ENCODE measurements at places on chromosomes 1 and 21.

DNA sequence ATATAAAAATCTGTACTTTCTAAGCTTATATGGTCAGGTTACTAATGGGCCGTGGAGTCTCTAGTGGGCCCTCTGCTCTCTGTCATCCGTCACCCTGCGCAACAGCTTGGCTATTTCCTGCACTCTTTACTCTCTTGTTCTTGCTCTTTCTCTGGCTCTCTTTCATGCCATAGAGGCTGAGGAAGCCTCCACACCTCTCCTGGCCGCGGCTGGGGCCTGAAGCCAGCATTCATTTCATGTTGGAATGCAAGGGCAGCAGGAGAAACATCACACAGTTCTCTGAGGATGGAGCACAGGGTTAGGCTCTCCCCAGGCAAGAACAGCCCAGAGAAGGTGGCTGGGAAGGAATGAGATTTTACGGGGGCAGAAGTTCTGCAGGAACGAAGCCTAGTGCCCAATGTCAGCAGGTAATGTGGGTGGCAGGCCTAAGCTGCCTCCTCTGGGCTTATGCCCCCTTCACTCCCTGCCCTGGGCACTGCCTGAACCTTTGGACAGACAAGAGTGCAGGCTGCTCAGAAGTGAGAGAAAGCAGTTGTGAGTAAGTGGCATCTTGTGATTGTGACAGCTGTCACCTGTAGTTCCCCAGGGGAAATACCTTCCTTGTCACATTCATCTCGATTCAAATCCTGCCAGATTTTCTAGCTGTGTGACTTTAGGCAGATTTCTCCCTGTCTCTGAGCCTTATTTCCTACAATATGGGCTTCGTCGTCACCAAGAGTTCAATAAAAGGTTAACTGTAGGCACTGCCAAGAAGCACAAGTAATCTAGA, 3.6 kb upstream of the FHAD1 start:
- no peak for DNase-seq

DNA sequence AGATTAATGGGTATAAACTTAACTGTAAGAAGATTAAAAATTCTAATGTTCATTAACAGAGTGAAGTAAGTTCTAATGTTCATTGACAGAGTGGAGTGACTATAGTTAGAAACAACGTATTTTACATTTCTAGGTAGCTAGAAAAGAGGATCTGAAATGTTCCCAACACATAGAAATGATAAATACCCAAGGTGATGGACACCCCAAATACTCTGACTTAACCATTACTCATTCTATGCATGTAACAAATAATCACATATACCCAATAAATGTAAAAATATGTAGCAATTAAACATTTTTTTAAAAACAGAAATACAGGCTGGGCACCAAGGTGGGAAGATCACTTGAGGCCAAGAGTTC, 62.1 kb downstream of the ABL2 start:
- DNase-seq, result no peak

- no peak for DNase-seq
Measured at GRCh38 chr1:156775799-156776198, 8.5 kb downstream of the PRCC start.

DNA sequence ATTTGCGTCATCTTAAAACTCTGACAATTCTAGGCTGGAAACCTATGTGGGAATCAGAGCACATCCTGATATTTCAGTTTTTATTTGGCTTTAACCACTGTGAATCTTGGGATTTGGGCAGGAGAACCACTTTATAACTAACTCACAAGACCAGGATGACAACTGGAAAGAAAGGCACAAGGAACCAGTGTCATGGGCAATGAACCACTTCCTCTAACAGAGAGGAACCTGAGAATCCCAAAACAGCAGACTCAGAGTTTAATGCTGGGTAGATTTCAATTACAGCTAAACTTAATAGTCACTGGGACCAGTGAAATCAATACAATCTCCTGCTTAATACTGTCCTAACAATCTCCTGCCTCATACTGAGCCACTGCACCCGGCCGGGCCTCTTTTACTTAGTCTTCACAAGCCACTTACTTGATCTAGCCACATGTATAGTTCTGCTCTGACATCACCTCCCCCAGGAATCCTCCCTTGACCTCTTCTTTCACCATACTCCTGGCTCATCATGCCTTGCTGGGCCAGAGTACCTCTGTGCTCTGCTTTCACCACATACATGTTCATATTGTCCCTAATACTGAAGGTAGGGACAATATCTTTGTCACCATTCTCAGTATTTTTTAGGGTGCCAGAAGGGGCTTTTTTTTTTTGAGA, 20.2 kb upstream of the SLFNL1 start:
- no peak for DNase-seq

DNA sequence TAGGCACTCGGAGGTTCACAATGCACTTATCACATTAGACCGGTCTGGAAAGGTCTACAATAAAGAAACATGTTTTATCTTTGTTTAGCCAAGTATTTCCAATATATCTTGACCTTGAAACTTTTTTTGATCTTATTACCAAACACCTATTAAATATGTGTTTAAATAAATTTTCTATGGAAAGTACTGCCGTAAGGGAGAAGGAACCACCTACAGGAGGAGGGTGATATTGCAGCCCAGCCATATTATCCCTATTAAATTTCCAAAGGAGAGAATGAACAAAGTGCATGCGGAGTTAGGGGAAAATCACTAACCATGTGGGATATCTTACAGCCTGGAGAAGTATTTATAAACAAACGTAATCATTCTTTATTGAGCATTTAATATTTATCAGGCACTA, 14.5 kb downstream of the BRINP2 start:
- no peak for DNase-seq

DNA sequence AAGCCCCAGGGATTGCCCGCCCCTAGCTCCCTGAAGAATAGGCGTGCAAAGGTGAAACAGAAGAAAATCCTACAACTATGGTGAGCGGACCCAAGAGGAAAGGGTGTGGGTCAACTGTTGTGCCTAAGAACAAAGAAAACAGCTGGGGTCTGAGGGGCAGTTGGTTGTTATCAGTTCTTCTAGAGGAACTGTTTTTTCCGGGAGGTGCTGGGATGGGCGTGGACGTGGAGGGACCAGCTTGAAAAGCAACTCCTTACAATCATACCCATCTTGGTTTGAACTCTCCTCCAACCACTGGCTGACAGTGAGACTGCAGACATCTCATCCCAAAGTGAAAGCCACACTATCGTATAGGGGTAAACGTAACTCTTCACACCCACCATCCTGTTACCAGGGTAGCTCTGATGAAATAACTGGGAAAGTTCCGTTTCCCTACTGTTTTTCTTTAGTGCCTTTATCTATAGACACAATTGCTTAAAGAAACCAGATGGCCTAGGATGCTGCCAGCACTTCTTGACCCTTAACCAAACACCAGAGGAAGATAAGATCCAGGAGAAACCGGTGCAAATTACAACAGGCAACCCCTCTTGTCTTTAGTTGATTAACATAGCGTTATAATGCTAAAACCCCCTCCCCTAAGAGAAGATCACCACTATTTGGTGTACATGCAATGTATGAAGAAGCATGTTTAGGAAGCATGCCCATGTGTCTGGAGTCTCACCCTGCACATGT, 25.6 kb upstream of the FAM89A start:
- DNase-seq, result no peak

DNA sequence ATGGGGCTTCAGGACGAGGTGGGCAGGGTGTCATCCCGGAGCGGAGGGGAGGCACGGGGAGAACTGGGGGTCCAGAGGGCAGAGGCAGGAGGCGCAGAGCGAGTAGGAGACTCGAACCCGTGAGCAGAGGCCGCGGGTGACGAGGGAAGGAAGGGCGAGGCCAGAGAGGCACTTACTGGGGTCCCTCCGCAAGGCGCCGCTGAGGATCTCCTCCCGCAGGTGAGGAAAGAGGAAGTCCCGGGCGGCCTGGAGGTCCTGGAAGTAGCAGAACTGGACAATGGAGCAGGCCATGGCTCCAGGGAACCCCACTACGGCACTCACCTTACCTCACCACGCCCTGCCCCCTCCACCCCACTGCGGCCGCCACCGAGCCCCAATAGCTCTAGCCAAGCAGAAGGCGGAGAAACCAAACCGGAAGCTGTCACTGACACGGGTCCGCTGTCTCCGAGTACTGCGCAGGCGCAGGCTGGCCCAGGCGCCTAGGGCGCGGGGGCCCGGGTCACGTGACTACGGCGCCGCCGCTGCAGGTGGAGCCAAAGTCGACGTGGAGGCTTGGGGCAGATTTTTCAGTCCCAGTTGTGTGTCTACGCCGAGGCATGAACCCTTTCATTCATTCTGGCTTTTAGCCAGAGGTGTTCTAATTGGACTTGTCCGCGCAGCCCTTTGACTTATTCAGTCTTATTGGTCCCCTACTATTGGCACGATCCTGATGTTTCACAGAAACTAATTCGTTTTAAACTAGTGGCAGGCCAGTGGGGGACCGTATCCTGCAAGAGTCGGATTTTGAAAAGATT, at the start of gene RAB3GAP2:
Gene RAB3GAP2 (minus strand): TSS at position 407 of the 794 bp plus-strand sequence. CDS start 116 bp downstream, at position 291.
- DNase-seq, result peak; percentile 81

DNA sequence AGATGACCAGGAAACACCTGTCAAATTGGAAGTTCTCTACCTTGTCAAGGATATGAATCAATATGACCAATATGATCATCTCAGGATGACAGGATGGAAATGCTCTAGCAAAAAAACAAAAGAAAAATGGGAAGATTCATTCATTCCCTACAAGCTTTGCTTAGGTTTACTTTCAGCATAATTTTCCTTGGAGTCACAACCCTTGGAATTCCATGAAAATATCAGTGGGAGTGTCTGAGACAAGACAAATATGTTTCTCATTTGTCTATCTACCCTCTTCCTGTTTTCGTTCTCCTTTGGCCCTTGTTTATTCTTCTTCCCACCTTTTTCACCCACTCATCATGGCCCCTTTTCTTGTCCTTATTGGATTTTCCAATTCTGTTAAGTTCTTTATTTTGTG, 50.6 kb downstream of the COLGALT2 start:
- no peak for DNase-seq

DNA sequence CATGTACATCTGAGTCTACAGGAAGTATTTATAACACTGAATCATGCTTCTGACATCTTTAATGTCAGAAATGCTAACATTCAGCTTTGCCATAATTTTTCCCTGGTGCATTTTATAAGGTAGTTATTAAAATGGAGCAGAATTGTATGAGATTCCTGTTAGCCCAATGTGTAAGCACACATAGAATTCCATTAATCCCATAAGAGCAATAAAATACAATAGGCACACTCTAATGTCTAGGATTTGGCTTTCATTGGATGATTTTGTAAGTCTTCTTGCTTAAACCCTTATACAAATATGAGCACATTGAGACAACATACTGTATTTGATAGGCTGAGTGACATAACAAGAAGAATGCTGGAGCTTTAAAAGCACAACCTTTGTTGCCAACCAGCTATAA, 256.4 kb downstream of the HMCN1 start:
- DNase-seq, result no peak

DNA sequence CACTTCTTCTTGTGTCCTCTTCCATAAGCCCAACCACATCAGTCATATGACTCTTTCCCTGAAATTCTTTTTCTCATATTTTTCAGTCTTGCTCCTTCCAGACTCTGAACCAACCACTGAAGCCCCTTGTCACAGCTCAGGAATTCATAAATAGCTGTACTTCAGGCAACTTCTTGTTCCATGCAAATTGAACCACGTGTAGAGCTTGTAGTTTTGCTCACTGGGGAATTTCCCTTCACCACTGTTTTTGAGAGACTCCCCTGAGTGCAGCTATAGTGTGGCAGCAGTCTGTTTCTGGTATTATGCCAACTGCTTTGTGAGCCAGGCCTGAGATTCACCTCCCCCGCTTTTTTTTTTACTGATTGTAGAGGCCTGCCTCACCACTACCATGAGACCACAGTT, 150.3 kb upstream of the SPAG17 start:
- no peak for DNase-seq

GRCh38 chr1:176802316-176802715, 339.3 kb downstream of the PAPPA2 start:
- DNase-seq, result no peak

DNA sequence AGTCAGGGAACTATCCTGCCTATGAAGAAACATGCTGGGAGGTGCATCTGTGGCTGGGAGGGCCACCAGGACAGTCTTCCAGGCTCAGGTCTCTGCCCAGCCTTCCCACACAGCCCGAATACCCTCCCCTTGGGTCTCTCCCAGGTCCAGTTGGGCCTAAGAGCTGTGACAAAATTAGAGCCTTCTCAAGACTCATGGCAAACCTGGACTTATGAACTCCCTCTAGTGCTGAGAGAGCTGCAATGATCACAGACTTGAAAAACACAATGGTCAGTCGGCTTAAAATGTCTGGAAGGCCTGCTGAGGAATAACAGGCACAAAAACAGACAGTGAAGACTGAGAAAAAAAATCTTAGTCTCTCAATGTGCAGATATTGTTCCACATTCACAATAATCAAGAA, 325.1 kb downstream of the BRINP2 start:
- no peak for DNase-seq

- no peak for DNase-seq
Measured at GRCh38 chr1:158951956-158952355, 20.6 kb downstream of the PYHIN1 start.

- DNase-seq, result no peak
Measured at GRCh38 chr1:147214325-147214724, 10.8 kb downstream of the FMO5 start.

DNA sequence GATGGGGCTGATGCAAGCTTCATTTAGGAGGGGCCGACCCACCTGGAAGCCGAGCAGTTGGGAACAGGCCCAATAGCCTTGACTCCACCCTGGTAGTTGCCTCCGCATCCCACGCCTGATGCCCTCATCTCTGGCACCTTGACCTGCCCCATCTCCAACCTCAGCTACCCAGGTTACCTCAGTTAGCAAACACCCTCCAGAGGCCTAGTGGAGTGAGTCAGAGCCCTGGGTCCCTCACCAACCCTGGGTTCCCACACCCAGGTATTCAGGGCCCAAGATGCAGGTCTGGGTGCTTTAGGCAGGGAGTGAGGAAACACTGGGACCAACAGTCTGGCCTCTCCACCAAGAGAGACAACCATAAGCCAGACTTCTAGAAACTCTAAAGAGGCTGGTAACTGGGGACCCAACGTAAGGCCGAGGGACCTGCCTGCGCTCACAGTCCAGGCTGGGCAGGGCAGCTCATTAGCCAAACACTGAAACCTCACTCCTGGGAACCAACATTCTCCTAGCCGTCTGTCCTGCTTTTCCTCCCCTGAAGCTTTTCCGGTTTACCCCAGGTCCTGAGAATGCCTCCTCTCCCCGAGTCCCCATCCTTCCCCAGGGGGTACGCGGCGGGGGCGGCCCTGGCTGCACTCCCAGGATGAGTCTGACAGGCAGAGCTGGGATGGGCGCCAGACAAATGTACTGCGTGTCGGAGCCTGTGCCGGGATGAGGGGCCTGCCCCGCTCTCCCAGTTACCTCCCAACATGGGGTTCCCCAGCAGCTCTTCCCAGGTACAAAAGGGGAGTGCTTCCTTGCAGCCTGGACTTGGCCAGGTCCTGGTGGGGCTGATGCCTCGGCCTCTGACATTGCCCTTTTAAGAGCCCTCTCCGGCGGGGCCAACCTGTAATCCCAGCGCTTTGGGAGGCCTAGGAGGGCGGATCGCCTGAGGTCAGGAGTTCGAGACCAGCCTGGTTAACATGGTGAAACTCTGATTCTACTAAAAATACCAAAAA, 8.9 kb upstream of the CELSR2 start:
- DNase-seq, result no peak

All from esophagus squamous epithelium (tissue), 5 donors.